ENCODE measurements at places on chromosomes 12 and 14.
A peak's percentile ranks its signal among the peaks of the same experiment; 100 is the strongest.

GRCh38 chr14:63444588-63444987 is 98.6 kb downstream of the PPP2R5E start:
- H3K36me3 ChIP-seq: peaks cover 22% of the 10 kb centered on the region
- peaks cover 37% of the 10 kb centered on the region for H3K4me1 ChIP-seq
- H3K27ac ChIP-seq: no peak overlapping the region
- no peak for DNase-seq
- no peaks in the 10 kb centered on the region for H3K27me3 ChIP-seq

DNA sequence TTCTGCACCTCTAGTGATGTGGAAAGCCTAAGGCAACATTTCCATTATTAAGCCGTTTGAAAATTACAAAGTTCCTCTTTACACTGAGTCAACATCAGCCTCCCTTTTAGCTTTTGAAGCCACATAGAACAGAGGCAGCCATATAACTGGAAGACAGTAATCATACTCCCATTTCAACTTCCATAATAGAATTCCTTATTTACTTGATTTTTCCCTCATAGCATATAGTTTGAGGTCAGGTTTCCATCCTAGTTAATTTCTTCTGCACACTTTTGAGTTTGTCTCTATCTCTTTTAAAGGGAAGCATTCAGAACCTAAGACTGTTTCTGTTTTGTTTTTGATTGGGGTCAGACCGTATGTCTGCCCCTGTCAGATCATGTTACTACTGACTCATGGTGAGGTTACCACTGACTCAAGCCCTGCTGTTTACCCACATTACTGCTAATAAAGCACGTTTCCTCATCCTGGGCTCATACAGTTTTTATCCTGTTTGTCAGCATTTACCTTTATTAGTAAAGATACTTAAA is 161.0 kb downstream of the SLC38A4 start:
- no peak overlapping the region for H3K27ac ChIP-seq
- H3K4me1 ChIP-seq: peaks cover 32% of the 10 kb centered on the region
- no peak for DNase-seq

- H3K4me3 ChIP-seq: no peak overlapping the region
- peaks cover 1% of the 10 kb centered on the region for H3K27me3 ChIP-seq
- no peaks in the 10 kb centered on the region for H3K36me3 ChIP-seq
- H3K27ac ChIP-seq: no peak overlapping the region
- DNase-seq: no peak
- peaks cover 4% of the 10 kb centered on the region for H3K4me1 ChIP-seq
Measured at GRCh38 chr12:23504641-23505399, 444.6 kb downstream of the SOX5 start.

GRCh38 chr14:59166258-59166657 is 22.2 kb upstream of the DAAM1 start:
- H3K4me3 ChIP-seq: no peak overlapping the region
- no peaks in the 10 kb centered on the region for H3K27me3 ChIP-seq
- H3K36me3 ChIP-seq: no peaks in the 10 kb centered on the region
- no peak for DNase-seq
- H3K4me1 ChIP-seq: peaks cover 7% of the 10 kb centered on the region

- peak overlapping the region; percentile 58 for H3K4me3 ChIP-seq
- no peak for DNase-seq
- H3K27ac ChIP-seq: no peak overlapping the region
- H3K27me3 ChIP-seq: peaks cover 70% of the 10 kb centered on the region
- H3K36me3 ChIP-seq: no peaks in the 10 kb centered on the region
Measured at GRCh38 chr14:104135121-104135903, 3.1 kb upstream of the KIF26A start.

DNA sequence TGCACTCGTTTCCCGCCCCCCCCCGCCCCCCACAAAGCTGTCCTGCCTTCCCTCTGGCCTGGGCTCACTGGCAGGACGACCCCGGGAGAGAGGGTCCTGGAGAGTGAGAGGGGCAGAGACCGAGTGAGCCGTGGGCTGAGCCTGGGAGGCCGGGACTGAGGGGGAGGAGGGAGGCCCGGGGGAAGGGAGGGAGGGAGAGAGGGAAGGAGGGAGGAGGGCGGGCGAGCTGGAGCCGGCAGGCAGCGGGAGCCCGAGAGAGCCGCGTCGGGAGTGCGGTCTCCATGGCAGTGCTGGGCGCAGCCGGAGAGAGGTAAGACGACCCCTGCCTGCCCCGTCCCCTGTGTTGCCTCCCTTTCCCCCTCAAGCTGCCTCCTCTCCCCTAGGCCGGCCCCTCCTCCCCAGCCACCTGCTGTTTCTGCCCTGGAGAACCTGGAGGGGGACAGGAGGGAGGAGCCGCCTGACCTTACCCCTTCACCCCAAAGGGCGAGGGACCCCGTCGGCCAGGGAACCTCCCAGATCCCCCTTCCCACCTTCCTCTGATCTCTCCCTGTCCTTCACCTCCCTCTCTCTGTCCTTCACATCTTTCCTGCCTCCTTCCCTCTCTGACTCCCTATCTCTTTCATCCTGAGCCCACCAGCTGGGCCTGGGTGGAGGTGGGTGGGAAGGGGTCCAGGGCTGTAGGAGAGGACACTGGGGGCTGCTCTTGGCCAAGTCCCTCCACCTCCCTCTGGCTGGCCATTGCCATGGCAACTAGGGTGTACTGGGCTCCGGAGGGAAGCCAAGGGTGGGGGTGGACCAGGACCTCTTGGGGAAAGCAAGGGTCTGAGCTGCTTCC is at the start of gene GPR162:
GPR162 (plus strand) TSS at position 231 of the 835 bp plus-strand sequence. CDS start 2,078 bp downstream, outside the sequence.
- no peaks in the 10 kb centered on the region for H3K36me3 ChIP-seq
- peaks cover 14% of the 10 kb centered on the region for H3K27me3 ChIP-seq
- H3K4me1 ChIP-seq: peaks cover 54% of the 10 kb centered on the region
- no peak for DNase-seq

DNA sequence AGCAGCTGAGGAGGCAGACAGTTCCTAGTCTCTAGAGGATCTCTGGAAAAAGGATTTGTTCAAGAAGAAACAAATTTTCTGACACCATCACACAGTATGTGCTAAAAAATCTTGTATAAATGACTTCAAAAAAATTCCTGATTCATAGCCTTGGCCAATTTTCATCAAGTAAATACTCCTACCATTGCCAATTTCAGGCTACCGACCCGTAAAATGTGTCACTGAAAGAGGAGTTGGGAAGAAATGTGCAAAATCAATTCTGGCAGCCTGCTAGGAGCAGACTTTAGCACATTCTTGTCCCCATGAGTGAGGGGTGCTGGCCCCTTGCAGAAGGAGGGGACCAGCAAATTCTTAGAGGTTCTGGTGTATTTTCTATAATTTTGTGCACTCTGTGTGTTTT is 109.4 kb downstream of the TMEM30B start:
- peaks cover 11% of the 10 kb centered on the region for H3K4me1 ChIP-seq
- H3K27me3 ChIP-seq: no peaks in the 10 kb centered on the region
- no peaks in the 10 kb centered on the region for H3K36me3 ChIP-seq
- no peak overlapping the region for H3K27ac ChIP-seq
- H3K4me3 ChIP-seq: no peak overlapping the region
- DNase-seq: no peak

- peak overlapping the region; percentile 9 for H3K27ac ChIP-seq
- H3K27me3 ChIP-seq: peaks cover 10% of the 10 kb centered on the region
- H3K4me3 ChIP-seq: no peak overlapping the region
- DNase-seq: no peak
- H3K36me3 ChIP-seq: no peaks in the 10 kb centered on the region
Measured at GRCh38 chr14:91250912-91251311, 6.4 kb upstream of the GPR68 start.

DNA sequence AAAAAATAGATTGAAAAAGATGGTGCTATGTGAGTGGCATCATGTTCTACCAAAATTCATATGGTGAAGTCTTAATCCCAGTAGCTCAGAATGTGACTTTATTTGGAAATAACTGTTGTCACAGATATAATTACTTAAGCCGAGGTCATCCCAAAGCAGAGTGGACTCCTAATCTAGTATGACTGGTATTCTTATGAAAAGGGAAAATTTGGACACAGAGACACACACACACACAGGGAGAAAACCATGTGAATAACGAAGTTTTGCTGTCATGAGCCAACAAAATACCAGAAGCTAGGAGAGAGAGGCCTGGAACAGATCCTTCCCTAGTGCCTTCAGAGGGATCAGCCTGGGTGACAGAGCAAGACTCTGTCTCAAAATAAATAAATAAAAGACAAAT is 62.6 kb downstream of the FAR2 start:
- H3K4me3 ChIP-seq: no peak overlapping the region
- H3K27ac ChIP-seq: no peak overlapping the region
- H3K36me3 ChIP-seq: no peaks in the 10 kb centered on the region
- DNase-seq: no peak

GRCh38 chr12:52964556-52965336 is 15.8 kb downstream of the KRT18 start:
- H3K27ac ChIP-seq: peak overlapping the region; percentile 98
- DNase-seq: no peak
- H3K36me3 ChIP-seq: no peaks in the 10 kb centered on the region
- H3K27me3 ChIP-seq: no peaks in the 10 kb centered on the region

- no peaks in the 10 kb centered on the region for H3K27me3 ChIP-seq
- no peak overlapping the region for H3K4me3 ChIP-seq
- DNase-seq: no peak
- no peaks in the 10 kb centered on the region for H3K36me3 ChIP-seq
- H3K4me1 ChIP-seq: peaks cover 13% of the 10 kb centered on the region
- H3K27ac ChIP-seq: no peak overlapping the region
Measured at GRCh38 chr12:30134229-30134628, 350.5 kb upstream of the TMTC1 start.
